ENCODE measurements at places on chromosomes 11 and 22. TPM values are rescaled to one million over a fixed set of nuclear protein-coding genes. Genes with fewer than 3 reads are reported as not detected.

DNA sequence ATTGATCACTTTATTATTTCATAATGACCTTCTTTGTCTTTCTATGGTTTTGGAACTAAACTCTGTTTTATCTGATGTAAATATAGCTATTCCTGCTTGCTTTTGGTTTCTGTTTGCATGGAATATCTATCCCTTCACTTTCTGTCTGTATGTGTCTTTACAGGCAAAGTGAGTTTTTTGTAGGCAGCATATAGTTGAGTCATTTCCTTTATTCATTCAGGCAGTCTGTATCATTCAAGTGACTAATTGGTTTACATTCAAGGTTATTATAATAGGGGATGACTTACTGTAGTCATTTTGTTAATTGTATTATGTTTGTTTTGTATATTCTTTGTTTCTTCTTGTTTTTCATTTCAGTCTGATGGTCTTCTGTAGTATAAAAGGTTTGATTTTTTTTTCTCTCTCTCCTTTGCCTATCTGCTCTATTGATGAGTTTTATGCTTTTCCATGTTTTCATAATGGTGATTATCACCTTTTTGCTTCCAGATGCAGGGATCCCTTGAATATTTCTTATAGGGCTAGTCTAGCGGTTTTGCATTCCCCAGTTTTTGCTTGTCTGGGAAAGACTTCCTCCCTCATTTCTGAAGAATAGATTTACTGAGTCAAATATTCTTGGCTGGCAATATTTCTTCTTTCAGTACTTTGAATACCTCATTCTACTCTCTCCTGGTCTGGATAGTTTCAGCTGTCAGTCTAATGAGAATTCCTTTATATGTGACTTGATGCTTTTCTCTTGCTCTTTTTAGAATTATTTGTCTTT, 50.4 kb downstream of the GDPD4 start:
- H3K4me3 ChIP-seq = no peak overlapping the region
- no peaks in the 10 kb centered on the region for H3K36me3 ChIP-seq
- no peaks in the 10 kb centered on the region for H3K27me3 ChIP-seq
- H3K4me1 ChIP-seq = no peaks in the 10 kb centered on the region

DNA sequence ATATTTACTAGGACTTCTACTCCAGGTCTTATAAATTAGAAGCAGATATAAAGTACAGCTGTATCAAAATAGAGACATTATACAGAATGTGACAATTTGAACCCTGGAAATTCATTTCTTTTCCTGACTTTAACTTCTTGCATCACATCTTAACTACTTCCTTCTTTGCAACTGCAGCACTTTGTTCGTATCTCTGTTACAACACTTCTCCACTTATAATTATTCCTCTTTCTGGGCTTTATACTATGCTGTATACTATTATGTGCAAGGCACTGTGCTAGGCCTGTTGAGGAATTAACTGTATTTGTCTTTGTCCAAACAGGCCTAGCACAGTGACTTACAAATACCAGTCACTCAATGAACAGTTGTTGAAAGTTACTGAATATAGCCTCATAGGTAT, 1.8 kb upstream of the SLC36A4 start:
- H3K4me3 ChIP-seq = no peak overlapping the region
- H3K36me3 ChIP-seq = no peaks in the 10 kb centered on the region
- DNase-seq = no peak
- H3K27ac ChIP-seq = no peak overlapping the region
- no peaks in the 10 kb centered on the region for H3K27me3 ChIP-seq

The PNPLA5 gene
- not detected for total RNA-seq

DNA sequence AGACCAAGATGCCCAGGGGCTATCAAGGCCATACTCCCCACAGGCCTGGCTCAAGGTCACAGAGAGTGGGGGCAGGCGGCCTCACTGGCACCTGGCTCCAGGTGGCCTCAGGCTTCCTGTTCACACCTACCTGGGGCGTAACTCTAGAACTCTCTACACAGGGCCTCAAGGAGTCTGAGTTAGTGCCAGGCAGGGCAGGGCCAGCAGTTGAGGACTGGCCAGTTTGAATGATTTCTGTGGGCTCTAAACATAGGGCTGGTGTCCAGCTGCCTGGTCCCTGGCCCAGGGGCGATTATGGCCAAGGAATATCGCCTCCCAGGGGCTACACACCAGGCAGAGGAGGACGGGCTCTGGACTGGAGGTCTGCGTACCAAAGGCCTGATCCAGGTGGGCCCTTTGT, 79.2 kb downstream of the WNT7B start:
- no peaks in the 10 kb centered on the region for H3K27me3 ChIP-seq
- no peaks in the 10 kb centered on the region for H3K36me3 ChIP-seq
- no peak overlapping the region for H3K4me3 ChIP-seq
- H3K4me1 ChIP-seq = no peaks in the 10 kb centered on the region
- H3K27ac ChIP-seq = no peak overlapping the region
- peak; percentile 26 for DNase-seq

GRCh38 chr11:45094958-45095690, 51.3 kb upstream of the PRDM11 start:
- H3K4me1 ChIP-seq = peaks cover 35% of the 10 kb centered on the region
- no peaks in the 10 kb centered on the region for H3K27me3 ChIP-seq
- no peaks in the 10 kb centered on the region for H3K36me3 ChIP-seq
- no peak for DNase-seq

DNA sequence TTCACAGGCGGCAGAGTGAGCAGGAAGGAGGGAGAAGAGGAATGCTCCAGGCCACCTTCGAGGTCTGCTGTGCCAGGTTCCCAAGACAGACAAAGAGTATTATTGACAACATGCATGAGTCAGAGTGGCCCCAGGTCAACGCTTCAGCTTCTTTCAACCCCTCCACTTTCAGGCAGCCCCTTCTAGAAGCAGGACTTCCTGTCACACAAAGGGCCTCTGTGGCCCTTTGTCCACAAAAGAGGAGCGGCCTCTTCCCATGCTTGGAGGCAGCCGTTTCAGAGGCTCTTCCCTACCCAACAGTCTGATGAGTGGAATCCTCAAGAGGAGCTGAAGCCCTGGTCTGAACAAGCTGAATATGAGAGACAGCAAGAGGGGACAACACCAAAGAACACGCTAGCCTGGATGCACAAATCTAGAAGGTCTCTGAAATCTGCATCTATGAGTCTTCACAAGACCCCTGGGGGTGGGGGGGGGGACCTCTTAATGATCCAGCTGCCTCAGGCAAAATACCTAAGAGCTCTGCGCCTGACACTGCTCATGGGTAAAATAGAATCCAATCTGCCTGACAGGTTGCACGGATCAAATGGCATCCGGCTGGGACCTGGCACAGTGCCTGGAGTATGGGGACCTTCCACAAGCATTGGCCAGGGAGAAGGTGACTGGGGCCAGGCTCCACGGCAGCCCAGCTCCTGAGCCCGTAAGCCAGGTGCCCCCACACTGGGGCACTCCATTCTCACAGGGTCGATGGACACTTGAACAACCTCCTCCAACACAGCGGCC, 67.5 kb downstream of the PACSIN2 start:
- no peak for DNase-seq
- no peak overlapping the region for H3K27ac ChIP-seq
- H3K36me3 ChIP-seq = no peaks in the 10 kb centered on the region
- H3K27me3 ChIP-seq = no peaks in the 10 kb centered on the region
- peaks cover 40% of the 10 kb centered on the region for H3K4me1 ChIP-seq

DNA sequence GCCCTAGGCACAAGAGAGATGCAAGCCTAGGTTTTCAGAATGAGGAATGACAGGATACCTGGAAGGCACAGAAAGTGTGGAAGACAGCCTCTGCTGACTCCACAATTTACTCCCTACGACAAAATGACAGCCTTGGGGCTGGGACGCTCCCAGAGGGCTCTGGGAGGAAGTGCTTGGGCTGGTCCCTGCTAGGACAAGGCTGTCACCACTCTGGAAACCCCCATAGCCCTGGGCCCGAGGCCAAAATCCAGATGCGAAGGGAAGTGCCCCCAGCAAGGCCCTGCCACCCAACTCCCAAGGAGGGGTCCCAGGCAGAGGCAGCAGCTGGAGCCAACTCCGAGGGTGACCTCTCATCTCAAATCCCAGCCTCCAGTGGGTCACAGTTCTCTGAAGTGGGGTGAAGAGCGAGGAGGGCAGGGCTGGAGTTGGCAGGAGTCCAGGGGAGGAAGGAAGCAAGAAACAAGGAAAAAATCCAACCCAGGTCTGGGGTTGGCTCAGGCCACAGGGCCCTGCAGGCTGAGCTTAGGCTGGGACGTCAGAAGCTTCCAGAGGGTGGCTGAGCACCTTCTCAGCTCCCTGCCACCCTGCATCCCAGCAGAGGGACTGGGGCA, 6.3 kb upstream of the CDC42EP2 start:
- H3K27me3 ChIP-seq = no peaks in the 10 kb centered on the region
- no peak overlapping the region for H3K27ac ChIP-seq
- H3K36me3 ChIP-seq = no peaks in the 10 kb centered on the region
- no peaks in the 10 kb centered on the region for H3K4me1 ChIP-seq

GRCh38 chr11:121591405-121592033, 138.8 kb upstream of the SORL1-AS1 start:
- no peaks in the 10 kb centered on the region for H3K27me3 ChIP-seq
- H3K27ac ChIP-seq = no peak overlapping the region
- H3K4me1 ChIP-seq = no peaks in the 10 kb centered on the region

DNA sequence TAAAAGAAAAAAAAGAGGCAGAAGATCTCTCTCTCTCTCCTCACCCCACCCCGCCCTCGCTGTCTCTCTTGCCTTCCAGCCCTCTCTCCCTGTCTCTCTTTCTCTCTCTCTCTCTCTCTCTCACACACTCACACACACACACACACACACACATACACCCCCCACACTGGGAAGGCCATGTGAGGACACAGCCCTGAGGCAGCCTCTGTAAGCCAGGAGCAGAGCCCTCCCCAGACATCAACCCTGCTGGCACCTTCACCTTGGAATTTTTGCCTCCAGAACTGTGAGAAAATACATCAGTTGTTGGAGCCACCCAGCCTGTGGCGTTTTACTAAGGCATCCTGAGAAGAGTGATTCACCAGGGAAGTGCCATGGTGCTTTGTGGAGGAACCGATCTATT, 14.7 kb downstream of the APOL3 start:
- peaks cover 68% of the 10 kb centered on the region for H3K36me3 ChIP-seq
- no peaks in the 10 kb centered on the region for H3K27me3 ChIP-seq
- DNase-seq = no peak
- H3K4me1 ChIP-seq = peaks cover 16% of the 10 kb centered on the region
- no peak overlapping the region for H3K4me3 ChIP-seq

The TESMIN gene
- total RNA-seq = 1.3 TPM

The UCP3 gene
- 2.8 TPM for total RNA-seq

DNA sequence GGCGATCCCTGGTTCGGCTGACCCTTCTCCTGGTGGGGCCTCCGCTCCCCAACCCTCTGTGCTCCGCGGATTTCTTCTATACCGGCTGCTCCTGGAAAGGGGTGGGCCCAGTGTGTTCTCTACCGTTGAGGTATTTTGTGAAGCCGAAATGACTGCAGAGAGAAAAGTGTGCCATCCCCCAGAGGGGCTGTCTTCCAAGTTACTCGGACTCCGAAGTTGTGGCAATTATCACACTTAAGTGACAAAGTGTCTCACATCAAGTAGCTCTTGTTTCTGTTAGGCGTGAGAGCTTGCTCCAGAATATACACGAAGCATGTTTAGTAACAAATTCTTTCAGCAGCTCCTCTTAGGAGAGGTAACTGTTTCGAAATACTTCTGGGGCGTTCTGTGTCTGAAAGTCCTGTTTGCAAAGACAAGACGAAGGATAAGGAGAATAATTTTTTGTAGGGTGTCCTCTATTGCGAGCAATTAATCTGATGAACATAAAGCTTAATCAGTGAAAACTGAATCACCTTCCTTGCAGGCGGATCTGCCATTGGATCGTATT, 434 bp downstream of the XPNPEP3 start:
- peak overlapping the region; percentile 82 for H3K4me3 ChIP-seq
- peaks cover 45% of the 10 kb centered on the region for H3K4me1 ChIP-seq
- no peak for DNase-seq
- no peaks in the 10 kb centered on the region for H3K36me3 ChIP-seq
- H3K27me3 ChIP-seq = no peaks in the 10 kb centered on the region

- no peaks in the 10 kb centered on the region for H3K36me3 ChIP-seq
- no peaks in the 10 kb centered on the region for H3K4me1 ChIP-seq
- no peak for DNase-seq
- no peak overlapping the region for H3K4me3 ChIP-seq
- no peaks in the 10 kb centered on the region for H3K27me3 ChIP-seq
Measured at GRCh38 chr11:111819829-111820237, 51.5 kb downstream of the ALG9 start.

DNA sequence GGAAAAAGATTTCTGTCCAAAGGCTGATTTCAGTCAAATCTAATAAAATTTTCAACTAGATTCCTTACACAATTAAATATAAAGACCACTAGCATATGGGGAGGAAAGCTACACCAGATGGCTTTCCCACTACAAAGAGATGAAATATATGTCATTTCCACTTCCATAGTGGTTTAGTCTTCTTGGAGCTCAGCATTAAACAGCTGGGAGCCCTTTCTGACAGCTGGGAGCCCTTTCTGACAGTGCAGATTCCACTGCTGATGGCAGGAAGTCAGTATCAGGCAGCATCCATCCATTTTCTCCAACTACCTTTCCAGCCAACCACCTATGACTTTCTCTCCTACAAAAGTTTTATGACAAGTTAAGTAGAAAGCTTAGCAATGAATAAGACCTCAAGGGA, 177.9 kb downstream of the RRAS2 start:
- no peak overlapping the region for H3K27ac ChIP-seq
- H3K4me3 ChIP-seq = no peak overlapping the region
- no peaks in the 10 kb centered on the region for H3K36me3 ChIP-seq
- no peaks in the 10 kb centered on the region for H3K27me3 ChIP-seq
- H3K4me1 ChIP-seq = no peaks in the 10 kb centered on the region

DNA sequence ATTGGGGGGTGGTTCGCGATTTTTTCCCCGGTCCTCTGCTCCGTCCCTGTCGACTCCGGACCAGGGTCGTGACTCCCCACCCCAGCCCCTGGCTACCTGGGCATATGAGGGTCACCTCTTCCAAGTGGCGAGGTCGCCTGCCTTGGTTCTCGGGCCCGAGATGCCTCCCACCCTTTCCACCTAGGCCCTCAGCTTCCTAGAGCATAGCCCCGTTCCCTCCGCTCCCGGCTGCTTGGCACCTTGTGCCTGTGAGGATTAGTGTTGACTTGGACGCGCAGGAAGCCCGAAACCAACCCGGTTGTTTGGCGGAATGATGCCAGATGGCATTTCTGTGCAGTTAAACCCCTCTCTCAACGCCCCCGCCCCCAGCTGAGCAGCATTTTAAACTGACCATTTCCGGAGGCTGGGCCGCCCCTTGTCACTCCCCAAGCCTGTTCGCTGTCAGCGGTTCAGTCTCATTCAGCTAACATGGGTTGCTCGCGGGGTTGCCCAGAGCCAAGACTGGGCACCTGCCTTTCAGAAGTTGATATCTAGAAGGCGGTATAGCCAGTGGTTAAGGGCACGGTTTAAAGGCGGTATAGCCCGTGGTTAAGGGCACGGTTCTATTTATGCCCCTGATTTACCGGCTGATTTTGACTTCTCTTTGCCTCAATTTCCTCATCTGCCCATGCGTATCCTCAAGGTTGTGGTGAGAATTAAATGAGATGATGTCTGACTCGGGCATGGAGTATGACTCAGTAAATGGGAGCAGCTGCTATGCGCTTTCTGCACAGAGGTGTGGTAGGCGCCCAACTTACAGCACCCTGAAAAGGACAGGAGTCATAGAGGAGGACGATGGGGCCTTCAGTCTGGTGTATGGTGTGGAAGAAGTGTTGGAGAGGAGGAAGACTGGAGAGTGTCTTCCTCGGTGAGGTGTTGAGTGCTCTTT, 639 bp downstream of the INCENP start:
- peak overlapping the region; percentile 95 for H3K4me3 ChIP-seq
- no peak for DNase-seq
- H3K4me1 ChIP-seq = peaks cover 19% of the 10 kb centered on the region
- H3K27ac ChIP-seq = peak overlapping the region; percentile 73
- no peaks in the 10 kb centered on the region for H3K36me3 ChIP-seq

GRCh38 chr11:108609682-108610081, 16.1 kb upstream of the EXPH5 start:
- no peaks in the 10 kb centered on the region for H3K36me3 ChIP-seq
- H3K27me3 ChIP-seq = no peaks in the 10 kb centered on the region
- no peak overlapping the region for H3K4me3 ChIP-seq
- no peaks in the 10 kb centered on the region for H3K4me1 ChIP-seq
- no peak overlapping the region for H3K27ac ChIP-seq
- DNase-seq = no peak

The GTSE1 gene
- total RNA-seq = 30.9 TPM

The P4HA3 gene
- not detected for total RNA-seq

Measured in CD8-positive, alpha-beta memory T cell (primary cell).